ENCODE measurements at places on chromosomes 5 and 9.

GRCh38 chr9:137224830-137225694 is at the start of gene CYSRT1:
Gene CYSRT1, plus strand, starts transcription at chr9:137225174. Its CDS starts 448 bp downstream, at chr9:137225622.
- DNase-seq, result no peak

DNA sequence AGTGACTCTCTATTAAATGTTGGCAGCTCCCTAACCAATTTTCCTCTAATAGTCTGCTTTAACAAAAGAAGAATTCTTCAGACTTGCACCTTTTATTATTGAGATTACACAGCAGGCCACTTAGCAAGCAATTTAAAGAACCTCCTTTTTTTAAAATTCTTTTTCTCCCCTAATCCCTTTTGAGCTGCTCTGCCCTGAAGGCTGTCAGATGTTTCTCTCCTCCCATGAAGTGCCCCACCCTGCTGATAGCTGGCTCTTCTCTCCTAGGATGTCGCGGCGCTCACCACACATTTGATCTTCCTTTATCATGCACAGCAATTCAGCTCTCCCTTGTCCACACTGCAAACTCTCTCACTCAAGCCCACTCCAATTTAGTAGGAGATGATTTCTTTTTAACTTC is 1471.1 kb upstream of the ACO1 start:
- DNase-seq, result no peak

GRCh38 chr9:134378901-134379338 is 52.7 kb downstream of the RXRA start:
- DNase-seq, result no peak

DNA sequence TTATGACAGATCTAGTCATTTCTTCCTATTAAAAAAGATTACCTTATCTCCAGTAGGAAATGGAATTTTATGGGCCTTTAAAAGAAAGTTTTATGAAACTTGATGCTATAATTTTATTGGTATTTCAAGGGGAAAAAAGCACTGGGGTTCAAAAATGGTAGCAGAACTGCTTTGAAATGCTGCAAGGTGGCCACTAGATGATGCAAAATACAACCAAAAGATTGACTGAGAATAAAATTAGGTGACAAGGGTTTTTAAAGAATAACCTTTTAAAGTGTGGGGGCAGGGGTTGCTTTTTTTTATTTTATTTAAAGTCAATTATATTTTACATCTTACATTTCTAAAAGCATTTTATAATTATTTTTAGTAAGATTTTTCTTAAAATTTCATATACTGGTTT is 61.7 kb downstream of the KLF9 start:
- no peak for DNase-seq

GRCh38 chr9:124133727-124134126 is 122.2 kb downstream of the LHX2 start:
- DNase-seq, result no peak

DNA sequence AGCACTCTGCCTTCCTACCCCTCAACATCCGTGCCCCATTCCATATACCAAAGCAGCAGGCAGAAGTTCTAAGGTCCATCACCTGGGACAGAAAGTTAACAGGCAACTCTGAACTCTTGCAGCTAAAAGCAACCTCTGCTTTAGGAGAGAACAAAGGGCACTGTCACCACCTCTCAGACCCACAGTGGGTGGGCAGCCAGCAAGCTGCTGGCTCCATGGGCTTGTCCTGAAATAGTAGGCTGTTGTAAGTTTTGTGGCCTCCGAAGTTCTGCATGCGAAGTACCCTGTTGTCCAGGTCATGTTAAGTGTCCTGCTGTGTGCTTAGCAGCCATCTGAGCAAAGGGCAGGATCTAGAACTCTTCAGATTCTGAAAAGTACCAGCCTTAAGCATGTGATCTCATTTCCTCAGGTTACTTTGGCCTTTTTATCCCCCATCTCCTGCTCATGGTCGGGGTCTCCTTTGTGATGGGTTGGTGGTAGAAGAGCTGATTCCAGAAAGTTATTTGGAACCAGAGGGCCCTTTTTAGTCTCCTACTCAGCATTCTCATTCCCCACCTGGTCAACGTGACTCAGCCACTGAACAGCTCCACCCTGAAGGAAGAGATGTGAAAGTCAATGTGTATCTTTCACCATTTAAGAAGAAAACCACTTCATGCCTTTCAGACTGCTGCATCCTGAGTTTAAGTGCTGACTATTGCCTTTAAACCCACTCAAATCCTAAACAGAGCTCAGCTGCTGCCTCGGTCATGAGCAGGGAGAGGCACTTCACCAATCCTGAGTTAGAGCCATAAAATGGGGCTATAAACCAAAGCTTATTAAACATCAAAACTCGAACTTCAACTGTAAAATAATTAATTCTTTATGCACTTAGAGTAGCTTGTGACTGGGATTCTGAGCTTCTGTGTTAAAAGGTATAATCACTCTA is 121.4 kb downstream of the DPYSL3 start:
- DNase-seq, result no peak

DNA sequence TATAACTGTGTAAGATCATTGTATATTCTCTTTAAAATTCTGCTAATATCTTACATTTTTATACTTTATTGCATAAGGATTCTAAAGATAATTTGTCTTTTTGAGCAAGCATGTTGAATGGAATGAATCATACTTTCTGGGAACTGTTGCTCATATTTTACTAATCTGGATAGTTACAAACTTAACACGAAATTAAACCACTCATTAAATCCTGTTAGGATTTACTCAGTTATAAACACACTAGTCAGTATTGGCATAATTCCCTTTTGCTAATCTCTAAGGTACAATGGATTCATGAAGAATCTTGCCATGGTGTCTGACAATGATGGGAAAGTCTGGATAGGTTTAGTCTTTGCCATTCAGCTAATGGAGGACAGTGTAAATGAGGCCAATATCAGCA is 338.1 kb upstream of the SMC2 start:
- no peak for DNase-seq

Measured in stimulated activated CD8-positive, alpha-beta memory T cell treated with anti-CD3 and anti-CD28 coated beads, Interleukin-4, amount 100 ng/mL, for 1 hour (primary cell).